ENCODE measurements at places on chromosomes 7 and 10.

DNA sequence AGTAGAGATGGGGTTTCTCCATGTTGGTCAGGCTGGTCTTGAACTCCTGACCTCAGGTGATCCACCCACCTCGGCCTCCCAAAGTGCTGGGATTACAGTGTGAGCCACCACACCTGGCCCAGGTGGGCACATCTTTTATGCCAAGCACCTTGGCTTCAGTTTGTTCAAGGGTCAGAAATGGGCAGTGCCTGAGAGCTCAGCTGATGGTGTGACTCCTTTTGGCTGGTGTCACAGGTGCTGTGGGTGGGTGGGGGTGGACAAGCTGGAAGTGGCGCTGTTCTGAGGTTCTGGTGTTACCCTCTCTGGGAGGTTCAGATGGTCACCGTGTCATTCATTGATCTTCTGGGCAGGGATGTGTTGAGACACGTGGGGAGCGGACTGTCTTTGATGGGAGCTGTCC, 11.5 kb downstream of the ADCY1 start:
- DNase-seq = no peak

DNA sequence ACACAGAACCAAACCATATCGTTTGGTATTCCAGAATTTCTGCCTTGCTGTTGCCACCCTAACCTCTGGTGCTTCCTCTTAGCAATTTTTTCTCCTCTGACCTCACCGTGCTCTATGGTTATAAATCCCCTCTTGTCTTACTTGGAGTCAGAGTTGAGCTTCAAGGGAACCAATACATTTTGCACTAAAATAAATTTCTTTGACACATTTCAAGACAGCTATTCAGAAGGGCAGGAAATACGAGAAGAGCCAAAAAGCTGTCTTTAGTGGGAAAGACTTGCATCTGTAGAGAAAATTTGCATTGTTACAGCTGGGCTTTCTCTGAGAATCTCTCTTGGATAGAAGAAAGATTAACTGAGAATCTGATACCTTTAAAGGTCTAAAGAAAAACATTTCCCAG, 14.5 kb upstream of the AKR1C2 start:
- no peak for DNase-seq

GRCh38 chr7:16668978-16669377, 23.0 kb downstream of the BZW2 start:
- no peak for DNase-seq

DNA sequence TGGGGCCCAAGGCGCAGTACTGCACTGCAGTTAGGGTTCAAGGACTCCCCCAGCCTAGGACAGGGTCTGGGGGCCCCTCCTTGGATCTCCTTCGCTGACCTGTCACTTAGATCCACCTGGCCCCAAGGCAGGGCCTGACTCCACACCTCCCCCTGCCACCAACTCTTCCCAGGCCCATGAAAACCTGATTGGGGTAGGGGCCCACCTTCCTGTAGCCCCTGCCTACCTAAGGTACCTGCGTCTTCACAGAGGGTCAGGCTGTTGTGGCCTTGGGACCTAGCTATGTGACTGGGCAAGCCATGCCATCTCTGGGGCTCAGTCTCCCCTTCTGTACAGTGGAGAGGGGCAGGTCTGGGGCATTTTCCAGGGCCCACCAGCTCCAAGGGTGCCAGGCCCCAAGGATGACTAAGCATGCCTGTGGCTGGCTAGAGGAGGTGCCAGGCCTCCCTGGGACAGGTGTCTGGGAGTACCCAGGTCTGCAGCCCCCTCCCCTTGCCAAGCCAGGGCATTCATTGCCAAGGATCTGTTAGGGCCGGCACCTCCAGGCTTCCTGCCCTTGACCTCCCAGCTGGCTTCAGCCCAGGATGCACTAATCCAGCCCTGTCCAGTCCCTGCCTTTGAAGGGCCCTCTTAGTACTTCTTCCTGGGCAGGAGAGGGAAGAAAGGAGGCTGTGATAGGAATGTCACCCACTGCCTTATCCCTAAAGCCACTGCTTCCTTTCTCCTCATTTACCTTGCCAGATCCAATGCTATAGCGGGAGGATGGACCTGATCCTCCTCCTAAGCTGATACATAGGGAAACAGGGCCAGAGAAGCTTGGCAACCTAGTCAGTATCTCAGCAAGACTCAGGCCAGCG, 1.3 kb downstream of the LIMK1 start:
- no peak for DNase-seq

DNA sequence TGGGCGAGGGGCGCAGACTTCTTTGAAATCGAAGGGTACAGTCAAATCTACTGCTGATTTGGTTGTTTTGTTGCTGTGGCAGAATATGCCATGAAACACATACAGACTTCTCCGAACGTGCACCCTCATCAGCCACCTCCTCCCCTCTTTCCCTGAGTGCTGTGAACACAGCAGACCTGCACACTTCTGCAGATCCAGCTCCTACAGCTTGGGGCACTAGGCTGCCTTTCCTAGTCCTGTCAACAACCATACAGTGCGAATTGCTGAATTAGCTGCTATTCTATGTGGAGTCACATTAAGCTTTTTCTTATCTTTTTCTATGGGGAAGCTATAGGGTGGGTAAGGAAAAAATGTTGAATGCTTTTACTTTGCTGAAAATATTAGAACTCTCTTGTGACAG, 57.5 kb downstream of the COL17A1 start:
- DNase-seq = no peak

GRCh38 chr10:78739444-78740053, 329.2 kb upstream of the ZMIZ1 start:
- no peak for DNase-seq

DNA sequence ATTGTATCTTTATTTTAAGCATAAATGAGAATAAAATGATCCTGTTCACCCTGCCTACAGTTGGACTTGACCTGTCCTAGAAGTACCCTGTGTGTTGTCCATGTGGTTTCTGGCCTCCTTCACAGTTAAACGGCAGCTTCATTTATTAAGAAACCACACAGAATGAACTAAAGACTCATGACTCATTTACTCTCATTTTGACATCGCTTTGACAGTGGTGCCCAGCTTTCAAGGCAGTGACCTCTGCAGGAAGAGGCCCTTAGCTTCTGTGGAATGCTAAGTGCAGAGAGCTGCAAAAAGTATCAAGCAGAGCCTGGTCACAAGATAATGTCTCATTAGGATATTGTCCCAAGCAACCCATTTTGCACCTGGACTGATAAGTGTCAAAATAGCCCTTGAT, 93.4 kb downstream of the AVL9 start:
- DNase-seq = no peak

DNA sequence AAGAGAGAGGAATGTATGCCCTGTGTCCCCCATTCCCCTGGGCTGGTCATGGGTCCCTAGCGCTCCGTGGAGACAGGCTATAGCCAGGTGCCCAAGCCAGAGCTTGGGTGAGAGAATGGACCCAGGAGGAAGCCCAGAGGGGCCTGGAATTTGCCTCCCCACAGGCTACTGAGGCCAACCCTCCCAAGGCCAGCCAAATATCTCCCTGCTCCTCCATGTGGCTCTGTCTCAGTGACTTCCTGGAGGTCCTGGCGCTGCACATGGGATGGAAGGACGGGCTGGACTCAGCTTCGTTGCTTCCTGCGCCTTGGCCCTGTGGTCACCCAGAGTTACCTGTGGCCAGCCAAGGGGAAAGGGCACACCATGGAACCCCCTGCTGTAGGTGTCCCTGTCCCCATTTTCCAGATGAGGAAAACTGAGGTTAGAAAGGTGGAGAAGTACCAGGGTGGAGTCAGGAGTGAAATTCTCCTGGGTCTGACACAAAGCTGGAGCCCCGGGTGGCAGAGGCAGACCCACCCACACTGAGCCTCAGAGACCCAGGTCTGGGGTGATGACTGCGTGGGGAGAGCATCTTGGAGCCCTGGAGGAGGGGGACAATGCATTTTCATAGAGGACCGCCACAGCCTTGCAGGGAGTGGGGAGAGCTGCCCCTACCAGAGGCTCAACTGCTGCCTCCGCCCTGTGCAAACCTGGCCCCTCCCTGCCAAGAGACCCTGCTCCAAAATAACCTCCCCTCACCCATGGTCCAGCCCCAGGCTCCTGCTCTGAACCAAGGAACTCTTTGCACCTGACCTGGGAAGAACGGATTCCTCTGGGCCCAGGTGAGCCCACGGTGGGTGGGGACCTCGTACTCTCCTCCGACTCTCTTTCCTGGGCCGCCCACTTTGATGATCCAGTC, 42.6 kb downstream of the TMEM270 start:
- no peak for DNase-seq

DNA sequence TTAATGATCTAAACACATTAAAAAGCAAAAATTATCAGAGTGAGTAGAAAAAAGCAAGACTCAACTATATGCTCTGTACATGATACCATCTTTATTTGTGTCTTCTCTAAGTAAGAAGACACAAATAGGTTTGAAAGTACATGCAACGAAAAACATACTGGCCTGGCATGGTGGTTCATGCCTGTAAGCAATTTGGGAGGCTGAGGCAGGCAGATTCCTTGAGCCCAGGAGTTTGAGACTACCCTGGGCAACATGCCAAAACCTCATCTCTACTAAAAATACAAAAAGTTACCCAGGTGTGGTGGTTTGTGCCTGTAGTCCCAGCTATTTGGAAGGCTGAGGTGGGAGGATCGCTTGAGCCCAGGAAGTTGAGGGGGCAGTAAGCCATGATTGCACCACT, 78.1 kb upstream of the TOMM7 start:
- DNase-seq = no peak

- DNase-seq = no peak
These were observed 17.8 kb upstream of the C1GALT1 start for GRCh38 chr7:7164591-7164990.

- no peak for DNase-seq
These were observed 54.9 kb downstream of the PDGFA start for GRCh38 chr7:464454-465401.

DNA sequence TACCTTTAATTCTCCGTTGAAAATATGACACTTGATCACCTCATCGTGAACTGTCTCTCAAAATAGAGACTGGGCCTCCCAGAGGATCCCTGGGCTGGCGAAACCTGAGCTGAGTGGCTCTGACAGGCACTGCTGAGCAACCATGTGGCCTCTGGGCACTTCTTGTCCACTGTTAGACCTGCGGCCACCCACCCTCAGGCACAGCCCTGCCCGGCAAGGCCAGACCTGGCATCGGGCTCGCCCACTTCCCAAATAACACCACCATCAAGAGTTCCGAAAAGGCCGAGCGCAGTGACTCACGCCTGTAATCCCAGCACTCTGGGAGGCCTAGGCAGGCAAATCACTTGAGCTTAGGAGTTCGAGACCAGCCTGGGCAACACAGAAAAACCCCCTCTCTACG, 82.5 kb downstream of the COBL start:
- no peak for DNase-seq

DNA sequence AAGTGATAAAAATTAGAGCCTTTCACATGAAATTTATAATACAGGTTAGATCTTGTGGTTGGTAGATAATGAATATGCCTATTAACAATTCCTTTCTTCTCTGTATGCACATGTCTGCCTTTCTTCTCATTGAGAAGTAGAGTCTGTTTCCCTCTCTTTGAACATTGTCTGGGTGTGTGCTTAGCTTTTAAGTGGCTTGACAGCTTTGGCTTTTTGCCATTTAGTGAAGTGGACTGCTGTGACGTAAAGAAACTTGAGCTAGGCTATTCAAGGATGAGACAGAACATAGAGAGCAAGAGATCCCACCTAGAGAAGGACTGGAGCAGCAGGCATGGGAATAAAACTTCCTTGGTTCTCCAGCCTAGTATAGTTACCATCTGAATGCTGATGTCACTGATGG, 996.7 kb upstream of the CELF2 start:
- no peak for DNase-seq

DNA sequence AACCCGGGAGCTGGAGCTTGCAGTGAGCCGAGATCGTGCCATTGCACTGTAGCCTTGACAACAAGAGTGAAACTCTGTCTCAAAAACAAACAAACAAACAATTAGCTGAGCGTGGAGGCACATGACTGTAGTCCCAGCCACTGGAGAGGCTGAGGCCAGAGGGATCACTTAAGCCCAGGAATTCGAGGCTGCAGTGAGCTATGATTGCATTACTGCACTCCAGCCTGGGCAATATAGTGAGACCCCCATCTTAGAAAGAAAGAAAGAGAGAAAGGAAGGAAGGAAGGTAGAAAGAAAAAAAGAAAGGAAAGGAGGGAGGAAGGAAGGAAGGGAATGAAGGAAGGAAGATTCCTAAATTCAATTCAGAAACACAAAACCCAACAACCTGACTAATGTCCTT, 141.3 kb upstream of the TNRC18 start:
- DNase-seq = no peak

- DNase-seq = no peak
These were observed 2.2 kb upstream of the C10orf95 start for GRCh38 chr10:102453502-102453901.

- no peak for DNase-seq
These were observed 9.4 kb downstream of the DDIT4 start for GRCh38 chr10:72283131-72283530.

- no peak for DNase-seq
These were observed 166.3 kb downstream of the TNS3 start for GRCh38 chr7:47415318-47416212.

DNA sequence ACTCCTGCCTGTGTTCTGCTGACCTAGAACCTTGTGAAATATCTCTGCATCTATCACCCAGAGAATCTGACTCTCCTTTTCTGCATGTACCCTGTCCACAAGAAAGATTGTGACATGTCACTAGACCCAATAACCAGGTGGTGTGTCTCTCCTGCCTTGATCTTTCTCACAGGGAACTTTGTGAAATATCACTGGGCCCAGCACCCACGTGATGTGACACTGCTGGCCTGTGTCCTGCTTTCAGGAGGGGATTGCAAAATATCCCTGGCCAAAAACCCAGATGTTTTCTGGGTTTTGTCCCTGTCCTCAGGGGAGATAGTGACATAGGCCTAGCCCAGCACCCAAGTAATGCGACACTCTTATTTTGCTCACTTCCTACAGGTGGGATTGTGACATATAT, 10.1 kb upstream of the ZNF107 start:
- DNase-seq = no peak

DNA sequence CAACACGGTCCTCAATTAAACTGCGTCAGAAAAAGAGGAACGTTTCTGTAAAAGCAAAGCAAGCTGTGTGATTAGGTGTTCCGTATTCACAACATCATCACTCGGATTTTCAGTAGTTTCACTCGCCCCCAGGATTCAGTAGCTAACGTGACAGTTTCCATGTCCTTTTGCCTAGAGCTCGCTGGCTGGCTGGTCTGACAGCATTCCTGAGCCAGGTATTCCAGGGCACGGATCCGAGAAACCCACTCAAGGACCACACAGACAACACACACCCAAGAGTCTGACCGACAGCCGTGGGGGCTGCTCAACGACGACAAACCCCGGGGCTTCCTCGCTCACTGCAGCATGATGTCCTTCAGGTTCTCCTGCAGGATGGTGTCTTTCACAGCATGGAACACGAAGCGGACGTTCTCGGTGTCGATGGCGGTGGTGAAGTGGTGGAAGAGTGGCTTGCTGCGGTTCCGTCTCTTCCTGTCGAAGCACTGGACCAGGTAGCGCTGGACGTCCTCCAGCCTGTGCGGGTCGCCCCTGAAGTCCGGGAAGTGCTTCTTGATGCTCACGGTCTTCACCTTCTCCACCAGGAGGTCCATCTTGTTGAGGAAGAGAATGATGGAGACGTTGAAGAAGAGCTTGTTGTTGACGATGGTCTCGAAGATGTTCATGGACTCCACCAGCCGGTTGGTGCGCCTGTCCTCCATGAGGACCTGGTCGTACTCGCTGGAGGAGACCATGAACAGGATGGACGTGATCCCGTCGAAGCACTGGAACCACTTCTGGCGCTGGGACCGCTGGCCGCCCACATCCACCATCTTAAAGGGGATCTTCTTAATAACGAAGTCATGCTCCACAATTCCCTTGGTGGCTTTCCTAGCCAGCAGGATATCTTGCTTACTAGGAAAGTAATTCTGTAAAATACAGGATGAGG, 43.1 kb downstream of the AMZ1 start:
- no peak for DNase-seq

- no peak for DNase-seq
These were observed 24.0 kb downstream of the COL26A1 start for GRCh38 chr7:101386558-101387231.
